ENCODE measurements at places on chromosomes 5 and 9.

- DNase-seq, result no peak
Observed at GRCh38 chr9:127567730-127568617, 44.1 kb upstream of the STXBP1 start.

GRCh38 chr9:117487555-117488175 is 72.8 kb upstream of the ASTN2 start:
- peak; percentile 60 for DNase-seq

DNA sequence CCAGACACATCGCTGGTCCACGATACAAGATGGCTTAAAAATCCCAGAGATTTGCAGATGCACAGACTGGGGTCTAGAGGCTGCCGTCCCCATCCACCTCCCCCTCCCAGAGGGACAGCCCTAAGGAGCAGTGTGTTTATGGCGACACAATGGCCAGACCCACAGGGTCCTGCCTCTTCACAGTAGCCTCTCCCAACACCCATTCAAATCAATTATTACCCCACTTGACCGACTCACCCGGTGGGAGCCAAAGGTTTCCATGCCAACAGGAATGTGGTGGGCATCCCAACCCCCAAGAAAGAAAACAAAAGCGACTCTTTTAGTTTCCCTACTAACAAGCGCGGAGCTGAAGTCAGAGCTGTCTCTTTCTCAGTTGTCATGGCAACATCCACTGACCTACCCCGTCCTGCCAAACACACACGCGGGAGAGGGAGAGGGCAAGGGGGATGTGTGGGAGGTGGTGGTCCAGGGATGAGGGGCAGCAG is 209.0 kb downstream of the TTLL11 start:
- no peak for DNase-seq

DNA sequence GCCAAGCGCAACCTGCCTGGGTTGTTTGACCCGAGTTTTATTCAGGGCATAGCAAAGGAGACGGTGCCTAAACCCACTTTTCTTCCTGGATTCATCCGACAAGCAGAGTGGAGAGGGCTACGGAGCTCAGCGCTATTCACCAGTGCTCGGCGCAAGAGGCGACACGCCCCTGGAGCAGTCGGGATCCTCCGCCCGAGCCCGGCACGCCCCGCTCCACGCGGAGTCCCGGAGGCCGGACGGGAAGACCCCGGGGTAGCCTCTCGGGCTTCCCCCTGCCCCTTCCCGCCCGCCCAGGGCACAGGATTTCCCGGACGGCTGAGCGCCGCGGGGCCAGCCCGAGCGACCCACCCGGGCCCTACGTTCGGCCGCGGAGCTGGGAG is 427 bp downstream of the SERINC5 start:
- peak; percentile 73 for DNase-seq

- no peak for DNase-seq
Observed at GRCh38 chr5:120582635-120583034, 118.5 kb downstream of the PRR16 start.

- no peak for DNase-seq
Observed at GRCh38 chr5:172564883-172565282, 76.2 kb upstream of the NEURL1B start.

GRCh38 chr5:119949426-119949999 is 320.2 kb downstream of the FAM170A start:
- no peak for DNase-seq

GRCh38 chr9:68672215-68672614 is 32.8 kb upstream of the PIP5K1B start:
- no peak for DNase-seq

DNA sequence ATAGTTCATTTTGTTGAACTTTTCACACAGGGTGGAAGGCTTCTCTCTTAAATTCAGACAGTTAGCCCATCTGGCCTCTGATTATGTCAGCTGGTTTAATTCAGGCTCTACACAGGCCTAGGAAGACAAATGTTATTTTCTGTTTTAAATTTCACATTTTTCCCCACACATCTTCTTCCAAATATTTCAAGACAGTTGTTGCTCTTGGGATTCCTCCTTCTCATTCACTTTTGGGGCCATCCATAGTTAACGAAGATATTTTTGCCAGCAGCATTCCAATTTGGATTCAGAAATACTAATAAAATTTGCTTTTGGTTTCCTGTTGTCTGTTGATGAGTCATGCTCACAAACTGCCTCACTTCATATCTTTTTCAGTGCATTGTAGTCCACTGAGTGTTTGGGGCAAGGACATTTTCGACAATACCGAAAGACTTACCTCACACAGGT is 475.4 kb downstream of the DMAC1 start:
- no peak for DNase-seq

GRCh38 chr5:55800924-55801323 is 50.2 kb upstream of the IL31RA start:
- no peak for DNase-seq

DNA sequence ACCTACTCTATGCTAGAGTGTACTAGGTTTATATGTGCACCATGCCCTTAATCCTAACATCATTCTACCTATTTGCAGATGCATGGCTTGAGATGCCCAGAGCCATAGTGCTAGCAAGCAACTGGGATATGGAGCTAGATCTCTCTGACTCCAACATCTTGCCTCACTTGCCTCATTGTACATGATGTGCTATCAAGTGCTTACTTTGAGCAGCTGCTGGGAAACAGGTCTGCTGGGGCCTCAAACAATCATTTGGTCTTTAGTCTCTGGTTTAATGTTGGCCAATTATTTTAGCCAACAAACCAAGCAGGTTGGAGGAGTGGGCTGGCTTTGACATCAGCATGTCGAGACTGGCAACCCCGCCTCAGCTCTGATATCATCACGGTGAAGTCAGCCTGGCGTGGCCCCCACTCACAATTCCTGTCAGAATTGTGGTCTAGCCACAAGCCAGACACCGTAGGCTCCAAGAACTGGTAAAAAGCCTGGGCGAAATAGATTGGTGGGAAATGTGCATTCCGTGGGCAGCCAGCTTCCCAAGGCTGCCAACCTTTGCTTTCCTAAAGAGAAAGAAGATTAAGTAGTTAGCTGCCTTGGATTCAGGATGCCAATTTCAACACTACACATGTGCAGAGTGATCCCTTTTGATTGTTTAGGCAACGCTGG is 21.1 kb upstream of the GAS1 start:
- DNase-seq, result no peak

- DNase-seq, result no peak
Observed at GRCh38 chr9:109328978-109329637, 8.2 kb upstream of the EPB41L4B start.

GRCh38 chr5:40962207-40962955 is 53.1 kb downstream of the C7 start:
- no peak for DNase-seq

GRCh38 chr9:96620181-96620514 is 505 bp upstream of the CDC14B start:
- DNase-seq, result no peak

DNA sequence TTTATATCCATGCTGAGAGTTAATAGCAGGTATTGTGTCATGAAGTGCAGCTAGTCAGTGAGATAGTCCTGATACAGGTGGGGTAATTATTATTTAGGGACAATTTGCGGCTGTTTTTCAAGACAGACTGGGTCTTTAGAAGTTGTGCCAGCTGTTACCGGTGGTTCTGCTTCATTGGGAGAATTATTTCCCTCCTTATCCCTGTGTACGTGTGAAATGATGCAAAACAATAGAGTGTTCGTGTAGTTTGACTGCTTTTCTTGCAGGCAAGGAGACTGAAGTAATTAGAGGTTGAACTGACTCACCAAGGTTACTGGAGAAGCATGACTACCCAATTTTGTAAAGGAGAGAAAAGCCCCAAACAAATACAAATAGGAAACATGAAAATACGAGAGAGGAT is 101.7 kb downstream of the ARRDC3 start:
- peak; percentile 83 for DNase-seq

GRCh38 chr9:99834474-99834873 is 12.8 kb downstream of the NR4A3 start:
- no peak for DNase-seq

GRCh38 chr9:112396416-112396815 is 16.5 kb downstream of the HSDL2 start:
- no peak for DNase-seq

DNA sequence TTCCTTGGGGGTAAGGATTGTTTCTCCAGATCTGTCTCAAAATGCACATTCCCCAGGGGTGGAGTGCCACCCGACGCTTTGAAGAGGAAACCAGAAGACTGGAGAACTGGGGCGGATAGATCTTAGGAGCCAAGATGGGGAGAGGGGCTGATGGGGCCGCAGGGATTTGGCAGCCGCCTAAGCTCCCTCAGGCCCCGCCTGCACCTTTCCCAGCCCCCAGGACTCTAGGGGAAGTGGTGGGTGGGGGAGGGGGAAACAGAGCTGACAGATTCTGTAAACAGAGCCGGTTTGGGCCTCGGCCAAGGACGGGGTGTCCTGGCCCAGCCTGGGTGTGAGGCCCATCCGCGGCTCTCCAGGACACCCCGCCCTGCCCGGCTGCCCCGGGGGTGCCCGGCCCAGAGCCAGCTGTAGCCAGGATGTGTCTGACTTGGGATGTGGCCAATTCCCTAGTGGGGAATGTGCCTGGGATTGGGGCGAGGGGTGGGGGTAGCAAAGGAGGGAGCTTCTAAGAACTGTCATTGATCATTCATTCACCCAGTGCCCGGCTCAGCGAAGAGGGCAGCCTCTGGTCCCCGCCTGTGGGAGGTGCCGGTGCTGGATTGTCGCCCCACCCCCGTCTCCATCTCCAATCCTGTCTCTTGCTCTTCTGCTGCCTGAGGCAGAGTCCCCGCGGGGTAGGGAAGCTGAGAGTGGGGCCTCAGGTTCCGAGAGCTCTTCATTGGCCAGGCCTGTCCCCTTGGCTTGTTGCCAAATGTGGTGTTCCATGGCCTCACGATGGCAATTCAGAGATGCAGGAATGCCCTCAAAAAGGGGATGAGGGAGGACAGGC is 54.8 kb upstream of the CDKN2AIPNL start:
- DNase-seq, result peak; percentile 58

DNA sequence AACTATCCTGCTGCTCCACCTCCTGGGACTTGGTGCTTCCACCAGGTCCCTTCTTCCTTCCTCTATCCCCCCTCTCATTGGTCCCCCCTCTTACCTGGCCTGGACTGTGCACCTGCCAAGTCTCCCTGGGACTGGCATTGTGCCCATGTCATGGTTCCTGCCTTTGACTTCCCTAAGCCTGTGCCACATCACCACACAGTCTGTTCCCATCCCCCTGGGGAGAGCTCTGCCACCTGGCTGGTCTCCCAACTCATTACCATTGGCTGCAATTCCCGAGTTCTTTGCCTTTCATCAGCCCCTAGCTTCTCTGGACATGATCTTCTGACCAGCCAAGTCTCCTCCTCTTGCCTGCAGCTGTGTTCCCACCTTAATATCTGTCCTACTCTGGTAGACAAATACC is 180.3 kb downstream of the SREK1 start:
- no peak for DNase-seq

- DNase-seq, result no peak
Observed at GRCh38 chr9:69199769-69200470, 25.8 kb downstream of the TJP2 start.

DNA sequence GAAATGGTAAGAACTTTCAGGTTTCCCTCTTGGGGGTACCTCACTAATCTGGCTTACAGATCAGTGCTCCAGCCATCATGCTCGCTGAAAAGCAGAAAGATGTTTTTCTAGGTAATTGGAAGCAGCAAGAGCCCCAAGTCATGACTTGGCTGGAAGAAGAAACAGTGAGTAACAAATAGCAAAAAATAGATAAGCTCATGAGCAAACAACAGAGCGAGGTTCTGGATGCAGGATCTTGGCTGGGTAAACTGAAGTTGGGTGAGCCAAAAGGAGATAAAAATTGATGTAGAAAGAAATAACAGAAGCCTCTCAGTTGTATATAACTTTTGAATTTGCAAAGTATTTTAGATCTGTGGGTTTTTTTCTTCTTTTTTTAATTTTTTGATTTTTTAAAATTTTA is 110.1 kb downstream of the INSYN2B start:
- DNase-seq, result no peak

DNA sequence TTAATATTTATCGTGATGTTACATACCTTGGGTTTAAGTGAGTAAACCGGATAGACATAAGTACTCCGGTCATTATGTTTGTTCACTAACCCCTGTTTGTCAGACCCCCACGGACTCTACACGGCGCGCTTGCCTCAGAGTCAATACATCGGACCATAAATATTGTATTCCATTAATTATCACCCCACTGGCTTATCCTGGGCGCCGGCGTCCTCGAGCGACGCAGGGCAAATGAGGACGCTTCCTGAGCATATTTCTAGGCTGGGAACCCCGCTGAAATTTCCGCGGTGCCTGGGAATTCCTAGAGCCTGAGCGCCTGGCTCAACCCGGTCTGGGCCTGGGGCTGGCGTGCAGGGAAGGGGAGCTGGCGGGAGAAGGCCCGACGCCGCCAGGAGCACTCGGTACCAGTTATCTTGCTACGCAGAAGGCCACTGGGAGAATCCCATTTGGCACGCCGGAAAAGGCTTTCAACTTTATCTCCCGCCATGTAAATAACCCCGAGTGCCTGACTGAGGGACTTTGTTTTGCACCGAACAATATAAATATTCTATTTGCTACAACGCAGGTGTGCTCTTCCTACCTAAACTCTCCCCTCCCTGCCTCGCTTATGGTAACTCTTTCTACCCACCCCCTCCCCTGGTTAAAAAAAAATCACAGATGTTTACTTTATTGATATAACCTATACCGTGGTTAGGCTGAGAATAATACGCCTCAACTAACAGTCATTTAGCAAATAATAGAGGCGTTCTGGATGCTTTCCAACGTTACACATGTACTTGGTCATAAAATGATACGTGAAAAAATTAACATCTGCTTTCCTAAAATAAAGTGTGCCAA is 19.4 kb downstream of the NR2F1 start:
- DNase-seq, result no peak

GRCh38 chr5:91177085-91177484 is 206.0 kb downstream of the ARRDC3 start:
- no peak for DNase-seq

- DNase-seq, result no peak
Observed at GRCh38 chr5:159971514-159971913, 37.4 kb upstream of the TTC1 start.

GRCh38 chr5:131581702-131582101 is 53.3 kb downstream of the RAPGEF6 start:
- DNase-seq, result peak; percentile 2

- DNase-seq, result no peak
Observed at GRCh38 chr5:171155621-171156020, 153.4 kb upstream of the TLX3 start.

- no peak for DNase-seq
Observed at GRCh38 chr9:137166380-137167229, 3.2 kb downstream of the LRRC26 start.

- DNase-seq, result no peak
Observed at GRCh38 chr9:8916771-8917170, 1117.2 kb upstream of the DMAC1 start.

GRCh38 chr5:133331941-133332340 is 280.1 kb downstream of the HSPA4 start:
- DNase-seq, result no peak

DNA sequence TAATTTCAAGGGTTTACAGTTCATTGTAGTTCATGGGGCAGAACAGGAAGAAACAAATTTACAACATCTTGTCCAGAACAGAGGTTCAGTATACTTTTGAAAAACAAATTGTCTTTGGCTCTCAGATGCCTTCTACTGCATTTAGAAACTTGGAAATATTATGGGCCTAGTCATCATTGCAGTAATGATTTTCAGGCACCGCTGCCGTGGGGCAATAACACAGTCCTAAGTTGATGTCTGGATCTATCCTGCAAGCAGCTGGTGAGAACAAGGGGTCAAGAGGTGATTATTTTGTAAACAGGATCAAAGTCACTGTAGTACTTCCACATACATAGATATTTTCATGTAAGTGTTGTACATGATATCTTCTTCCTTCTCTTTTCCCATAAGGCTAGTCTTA is 82.5 kb upstream of the CAST start:
- DNase-seq, result no peak

- DNase-seq, result no peak
Observed at GRCh38 chr9:133733796-133734533, 4.2 kb downstream of the SARDH start.

All from suppressor macrophage treated with lipopolysaccharide for 4 hours (primary cell).